ENCODE measurements at places on chromosomes 7 and 10. TPM values are rescaled to one million over a fixed set of nuclear protein-coding genes. Genes with fewer than 3 reads are reported as not detected.

The MOGAT3 gene
- not detected for total RNA-seq

DNA sequence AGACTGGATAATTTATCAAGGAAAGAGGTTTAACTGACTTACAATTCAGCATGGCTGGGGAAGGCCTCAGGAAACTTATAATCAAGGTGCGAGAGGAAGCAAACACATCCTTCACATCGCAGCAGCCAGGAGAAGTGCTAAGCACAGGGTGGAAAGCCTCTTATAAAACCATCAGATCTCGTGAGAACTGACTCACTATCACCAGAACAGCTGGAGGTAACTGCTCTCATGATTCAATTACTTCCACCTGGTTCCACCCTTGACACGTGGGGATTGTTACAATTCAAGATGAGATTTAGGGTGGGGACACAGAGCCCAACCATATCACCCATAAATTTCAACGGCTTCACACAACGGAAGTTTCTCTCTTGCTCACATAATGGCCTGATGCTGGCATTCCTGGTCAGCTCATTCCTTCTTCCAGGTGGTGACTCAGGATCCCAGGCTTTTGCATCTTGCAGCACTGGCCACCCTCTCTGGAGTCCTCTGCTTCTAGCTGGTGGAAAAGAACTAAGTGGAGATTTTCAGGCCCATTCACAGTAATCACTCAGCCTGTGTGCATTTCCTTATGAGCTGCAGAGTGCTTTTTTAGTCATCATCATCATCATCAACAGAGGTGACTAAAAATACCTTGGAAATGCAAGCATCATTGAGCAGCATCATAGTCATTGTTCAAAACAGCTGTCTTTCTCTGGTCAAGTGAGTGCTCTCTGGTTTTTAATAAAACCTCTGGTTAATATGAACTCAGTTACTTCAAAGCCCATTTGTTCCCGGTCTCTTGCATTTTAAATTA is 308.1 kb downstream of the SFMBT2 start:
- no peak for DNase-seq

- DNase-seq: no peak
Observed at GRCh38 chr7:4189131-4189570, 492.9 kb upstream of the FOXK1 start.

DNA sequence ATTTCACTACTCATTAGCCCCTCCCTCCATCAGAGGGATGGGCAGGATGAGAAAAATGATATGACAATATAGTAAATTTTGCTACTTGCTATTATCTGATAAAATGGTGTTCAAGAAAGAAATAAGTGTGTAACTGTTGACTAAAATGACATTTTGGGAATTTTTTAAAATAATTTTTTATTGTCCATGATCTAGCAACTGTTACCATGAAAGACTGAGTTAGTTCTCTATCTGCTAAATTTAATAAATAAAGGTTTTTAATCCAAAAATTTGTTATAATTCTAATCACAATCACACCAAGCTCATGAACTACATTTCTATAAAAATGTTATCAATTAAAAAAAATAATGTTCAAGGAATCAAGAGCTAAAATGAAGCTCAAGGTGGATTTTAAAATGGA is 28.7 kb upstream of the EPC1 start:
- no peak for DNase-seq

DNA sequence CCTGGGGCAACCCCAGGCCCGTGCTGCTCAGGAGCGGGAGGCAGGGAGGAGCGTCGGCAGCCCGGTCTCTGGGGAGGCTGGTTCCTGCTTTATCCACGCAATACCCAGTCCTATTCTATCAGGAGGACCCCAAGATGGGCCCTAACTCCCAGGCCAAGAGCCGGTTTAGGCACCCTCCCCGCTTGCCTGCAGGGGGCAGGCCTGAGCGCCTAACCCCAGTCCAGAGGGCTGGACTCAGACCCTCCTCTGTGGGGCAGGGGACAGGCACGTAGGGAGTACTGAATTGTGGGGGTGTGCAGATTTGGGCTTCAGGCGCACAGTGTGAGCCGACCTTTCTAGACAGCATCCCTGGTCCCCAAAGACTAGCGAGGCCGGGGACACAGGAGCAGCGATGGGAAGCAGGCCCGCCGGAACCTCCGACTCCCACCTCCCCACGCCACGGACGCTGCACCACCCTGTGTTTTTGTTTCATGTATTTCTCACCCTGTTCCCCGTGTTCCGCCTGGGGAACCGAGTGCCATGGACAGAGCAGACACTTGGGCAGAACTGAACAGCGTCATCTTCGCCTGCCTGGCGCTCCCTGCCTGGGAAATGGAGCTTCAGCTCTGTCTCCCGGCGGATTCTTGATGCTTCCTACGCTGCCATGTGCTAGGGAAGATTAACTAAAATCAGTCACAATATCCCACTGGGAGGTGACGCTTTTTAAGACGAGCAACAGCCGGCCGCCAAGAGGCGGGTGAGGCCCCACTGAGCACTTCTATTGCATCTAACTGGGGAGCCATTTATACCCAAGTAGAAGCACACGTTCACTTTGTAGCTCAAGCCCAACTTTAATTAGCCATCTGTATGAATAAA is 5.3 kb downstream of the NUDT1 start:
- no peak for DNase-seq

- DNase-seq: no peak
Observed at GRCh38 chr10:42707234-42707633, 68.9 kb upstream of the ZNF33B start.

- DNase-seq: no peak
Observed at GRCh38 chr10:4767033-4767814, 58.8 kb upstream of the AKR1E2 start.

GRCh38 chr7:128167042-128167701 is 73.9 kb upstream of the LEP start:
- no peak for DNase-seq

GRCh38 chr7:116918704-116919103 is 34.6 kb upstream of the ST7 start:
- no peak for DNase-seq

- DNase-seq: peak; percentile 83
Observed at GRCh38 chr10:73887294-73888039, 13.1 kb upstream of the CAMK2G start.

The TAS2R3 gene
- total RNA-seq: 1.6 TPM

DNA sequence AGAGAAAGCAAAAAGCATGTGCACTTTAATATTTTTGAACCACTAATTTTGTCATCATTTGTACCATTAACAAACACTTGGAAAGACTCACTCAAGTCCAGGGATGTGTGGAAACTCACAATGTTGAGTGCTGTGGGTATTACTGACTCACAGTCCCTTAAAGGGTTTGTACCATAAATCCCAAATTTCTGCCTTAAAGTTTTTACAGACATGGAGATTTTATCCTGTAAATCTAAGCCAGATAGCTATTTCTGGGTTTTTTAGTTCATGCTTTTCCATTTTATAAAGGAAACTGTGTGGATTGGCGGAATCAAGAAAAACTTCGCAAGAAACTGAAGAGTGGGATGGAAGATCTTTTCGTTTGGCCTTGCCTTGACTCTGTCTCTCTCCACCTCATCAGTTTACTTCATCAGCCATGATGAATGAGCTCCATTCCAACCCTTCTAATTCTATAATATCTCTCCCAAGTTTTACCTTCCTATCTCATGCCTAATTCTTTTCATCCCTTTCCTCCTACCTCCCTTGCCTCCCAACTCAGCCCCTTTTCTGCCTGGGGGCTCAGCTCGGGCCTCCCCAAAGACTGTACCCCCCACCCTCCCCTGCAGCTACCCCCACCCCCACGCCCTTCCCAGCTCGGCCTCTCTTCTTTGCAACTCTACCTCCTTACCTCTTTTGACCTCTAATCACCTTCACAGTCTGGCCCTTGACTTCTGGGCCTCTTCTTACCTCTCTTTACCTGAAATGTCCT is 218.5 kb upstream of the MKLN1 start:
- no peak for DNase-seq

DNA sequence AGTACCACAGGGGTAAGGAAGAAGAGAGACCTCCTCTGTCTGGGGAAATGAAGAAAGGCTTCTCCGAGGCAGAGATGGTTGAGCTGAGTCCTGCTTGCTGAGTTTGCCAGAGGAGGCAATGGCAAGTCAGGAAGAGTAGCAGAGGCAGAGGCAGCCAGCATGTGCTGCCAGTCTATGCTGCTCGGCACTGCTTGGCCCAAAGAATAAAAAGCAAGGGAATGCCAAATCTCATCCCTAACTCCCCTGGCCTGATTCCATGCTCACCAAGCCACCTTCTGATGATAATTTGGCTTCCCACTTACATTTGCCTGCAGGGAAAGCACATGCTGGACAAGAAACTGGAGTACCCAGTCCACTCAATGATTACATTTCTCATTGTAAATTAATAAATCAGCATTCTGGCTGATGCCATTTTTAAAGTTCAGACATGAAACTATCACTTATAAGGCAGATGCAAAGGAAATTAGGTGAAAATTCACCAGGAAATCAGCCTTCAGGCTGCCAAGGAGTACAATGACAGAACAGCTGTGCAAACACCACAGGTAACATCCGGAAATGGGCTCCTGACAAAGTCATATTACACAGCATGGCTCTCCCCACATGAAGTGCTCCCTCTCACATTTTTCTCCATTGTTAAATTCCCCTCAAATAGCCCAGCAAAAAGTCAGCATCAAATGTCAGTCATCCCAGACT is 245.9 kb downstream of the MTERF1 start:
- no peak for DNase-seq

- no peak for DNase-seq
Observed at GRCh38 chr7:105890290-105890997, 14.0 kb upstream of the ATXN7L1 start.

GRCh38 chr10:91820144-91820543 is 21.9 kb downstream of the TNKS2 start:
- DNase-seq: no peak

- DNase-seq: no peak
Observed at GRCh38 chr7:16431646-16432424, 10.5 kb upstream of the CRPPA start.

The HTR5A gene
- not detected for total RNA-seq

- DNase-seq: peak; percentile 17
Observed at GRCh38 chr10:43939939-43940820, 291.5 kb upstream of the ZNF32 start.

DNA sequence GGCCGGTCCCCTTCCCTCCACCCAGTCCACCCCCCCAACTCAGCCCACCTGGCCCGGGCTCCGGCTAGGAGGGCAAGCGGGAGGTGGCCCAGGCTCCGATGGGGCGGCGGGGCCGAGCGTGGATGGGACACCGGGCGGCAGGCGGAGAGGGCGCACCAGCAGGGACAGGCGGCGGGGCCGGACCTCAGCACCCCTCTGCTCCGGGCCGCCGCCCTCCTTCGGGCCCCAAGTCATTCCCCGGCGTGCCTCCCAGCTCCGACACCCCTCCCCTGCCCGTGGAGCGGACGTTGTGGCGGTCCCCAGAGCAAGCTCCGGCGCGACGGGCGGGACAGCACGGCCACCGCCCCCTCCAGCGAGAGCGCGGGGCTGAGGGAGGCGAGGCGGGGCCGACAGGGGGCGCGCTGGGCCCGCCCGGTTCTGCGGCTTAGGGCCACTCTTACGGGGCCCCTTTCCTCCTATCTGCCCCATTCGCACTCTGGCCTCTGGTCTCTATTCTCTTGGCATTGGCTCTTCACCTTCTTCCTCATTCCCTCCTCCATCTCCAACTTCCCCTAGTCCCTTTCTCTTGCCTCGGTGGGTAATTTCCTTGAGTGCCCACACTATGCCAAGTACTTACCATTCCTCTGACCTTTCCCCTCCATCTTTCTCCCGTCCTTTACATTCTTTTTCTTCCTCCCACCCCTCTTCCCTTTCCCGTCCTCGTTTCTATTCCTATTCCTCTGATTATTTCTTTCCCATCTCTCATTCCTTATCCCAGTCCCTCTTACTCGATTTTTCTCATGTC is 701 bp upstream of the GBX1 start:
- DNase-seq: peak; percentile 70

All from upper lobe of right lung (tissue), 1 donor.